ENCODE measurements at places on chromosomes 3 and 15.

DNA sequence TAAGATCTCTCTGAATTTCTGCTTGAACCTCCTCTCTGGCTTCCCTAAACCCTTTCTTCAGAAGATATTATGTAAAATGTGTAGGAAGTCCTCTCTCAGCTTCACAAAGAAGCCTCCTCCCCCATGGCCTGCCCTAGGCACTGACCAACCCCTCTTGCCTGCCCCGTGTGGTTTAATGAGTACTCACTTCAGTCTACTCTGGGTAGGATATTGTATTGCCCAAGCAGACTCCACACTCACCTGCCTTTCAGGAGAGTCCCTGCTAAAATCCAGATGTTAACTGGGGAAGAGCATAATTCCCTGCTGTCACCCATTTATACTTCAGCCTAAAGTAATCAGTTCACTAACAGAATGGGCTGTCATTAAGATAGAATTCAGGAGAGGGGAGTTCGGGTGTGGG, 2.6 kb upstream of the AGBL1 start:
- DNase-seq, result no peak

- no peak for DNase-seq
Observed at GRCh38 chr15:65330934-65331645, 26.6 kb downstream of the RNU5B-1 start.

- DNase-seq, result no peak
Observed at GRCh38 chr15:84960391-84961113, 21.1 kb upstream of the PDE8A start.

DNA sequence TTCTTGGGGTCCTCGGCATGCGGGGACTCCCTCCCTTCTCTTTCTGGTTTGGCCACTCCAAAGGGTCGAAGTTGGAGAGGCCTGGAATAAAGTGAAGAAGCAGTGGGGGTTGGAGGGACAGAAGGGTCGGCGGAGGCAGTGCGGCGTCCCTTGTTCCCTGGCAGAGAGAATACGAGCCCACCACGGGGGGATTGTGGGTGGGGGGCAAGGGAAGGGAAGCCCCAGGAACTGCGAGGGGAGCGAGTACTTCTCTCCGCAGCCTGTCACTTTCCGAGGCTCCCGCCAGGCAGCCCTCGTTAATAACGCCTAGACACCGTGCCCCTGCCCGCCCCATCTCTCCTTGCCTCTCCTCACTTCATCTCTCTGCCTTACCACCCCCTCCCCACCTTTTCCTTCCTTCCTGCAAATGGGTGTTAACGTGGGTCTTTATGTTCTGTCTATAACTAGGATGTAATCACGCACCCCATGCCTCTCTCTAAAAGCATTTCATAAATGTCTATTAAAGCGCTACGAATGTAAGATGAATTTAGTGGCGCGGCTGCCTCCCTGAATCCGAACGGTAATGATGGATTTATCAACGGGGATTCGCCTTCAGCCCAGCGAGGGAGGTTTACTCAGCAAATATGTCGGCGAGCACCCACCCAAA, 13.7 kb downstream of the NR2F2 start:
- DNase-seq, result peak; percentile 1

DNA sequence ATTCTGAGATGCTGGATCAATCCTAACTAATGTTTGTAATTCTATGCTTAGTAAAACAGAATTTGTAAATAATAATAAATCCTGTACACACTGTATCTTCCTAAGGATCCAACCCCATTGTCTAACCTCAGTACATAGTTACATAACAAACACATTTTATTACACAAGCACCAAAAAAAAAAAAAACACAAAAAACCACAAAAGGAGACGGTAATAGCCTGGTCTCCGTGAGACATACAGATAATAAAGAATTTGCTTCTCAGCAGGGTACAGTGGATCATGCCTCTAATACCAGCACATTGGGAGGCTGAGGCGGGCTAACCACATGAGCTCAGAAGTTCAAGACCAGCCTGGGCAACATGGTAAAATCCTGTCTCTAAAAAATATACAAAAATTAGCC, 558.7 kb downstream of the MAGI1 start:
- DNase-seq, result no peak

Data from EL (cell line).